DMS53 (cell line): ENCODE measurements at places on chromosomes 2 and 18.

DNA sequence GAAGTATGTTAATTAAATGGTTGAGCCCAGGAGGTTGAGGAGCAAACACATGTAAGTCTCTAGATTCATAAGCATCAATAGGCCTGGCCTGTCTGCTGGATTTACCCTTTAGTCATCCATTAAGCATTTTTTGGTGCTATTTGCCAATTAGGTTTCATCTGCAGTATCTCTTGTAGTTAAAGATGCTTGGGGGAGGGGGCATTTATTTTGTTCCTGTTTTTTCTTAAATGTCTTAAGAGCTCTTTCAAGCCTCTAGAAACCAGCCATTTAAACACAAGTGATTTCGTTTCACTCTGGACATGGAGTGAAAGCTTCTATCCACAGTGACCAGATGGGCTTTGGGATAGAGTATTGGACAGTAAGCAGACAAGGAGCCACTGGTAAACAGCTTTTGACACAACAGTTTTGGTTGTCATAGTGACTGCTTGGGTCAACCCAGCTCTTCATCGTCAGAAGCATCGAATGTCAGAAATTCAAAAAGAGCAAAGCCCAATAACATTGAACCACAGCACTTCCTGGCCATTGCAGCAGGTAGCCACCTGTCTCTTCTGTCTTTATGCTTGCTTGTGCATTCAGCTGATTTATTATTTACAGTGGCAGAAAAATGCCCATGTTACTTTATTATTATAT is 4.9 kb downstream of the QPCT start:
- DNase-seq = peak; percentile 96

DNA sequence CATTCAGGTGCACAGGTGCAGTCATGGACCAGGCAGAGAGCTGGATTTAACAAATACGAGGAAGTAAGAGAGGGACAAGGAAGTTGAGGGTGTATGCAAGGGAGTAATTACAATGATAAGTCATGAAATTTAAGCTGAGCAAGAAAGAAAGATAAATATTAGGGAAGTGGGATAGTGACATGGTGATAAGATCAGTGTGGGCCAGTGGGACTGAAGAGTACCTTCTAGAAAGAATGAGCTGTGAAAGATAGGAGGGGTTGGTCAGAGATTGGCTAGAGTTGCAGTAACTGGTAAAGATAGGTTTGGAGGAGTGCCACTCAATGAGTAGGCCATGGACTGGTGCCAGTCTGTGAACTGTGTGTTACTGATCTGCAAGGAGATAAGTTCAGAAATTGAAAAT is 200.8 kb upstream of the SIX3 start:
- peak; percentile 17 for DNase-seq

GRCh38 chr2:8598295-8599165 is 83.3 kb upstream of the ID2 start:
- DNase-seq = peak; percentile 15

DNA sequence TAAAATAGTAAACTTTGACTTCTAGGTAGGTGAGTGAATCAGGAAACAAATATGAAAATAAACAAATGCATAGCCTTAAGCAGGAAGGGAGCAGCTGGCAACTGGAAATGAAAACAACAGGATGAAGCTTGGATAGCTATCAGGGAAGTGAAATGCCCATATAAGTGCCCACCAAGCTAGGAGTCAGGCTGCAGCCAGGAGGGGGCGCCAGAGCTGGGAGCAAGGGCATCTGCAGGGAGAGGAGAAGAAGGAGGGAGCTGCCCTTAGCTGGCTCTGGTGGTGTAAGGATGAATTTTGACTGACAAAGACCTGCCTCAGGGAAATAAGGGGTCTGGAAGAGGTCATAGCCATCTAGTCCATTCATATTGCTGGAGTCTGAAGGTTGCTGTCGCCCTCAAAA is 298.3 kb downstream of the TDRD15 start:
- peak; percentile 78 for DNase-seq

DNA sequence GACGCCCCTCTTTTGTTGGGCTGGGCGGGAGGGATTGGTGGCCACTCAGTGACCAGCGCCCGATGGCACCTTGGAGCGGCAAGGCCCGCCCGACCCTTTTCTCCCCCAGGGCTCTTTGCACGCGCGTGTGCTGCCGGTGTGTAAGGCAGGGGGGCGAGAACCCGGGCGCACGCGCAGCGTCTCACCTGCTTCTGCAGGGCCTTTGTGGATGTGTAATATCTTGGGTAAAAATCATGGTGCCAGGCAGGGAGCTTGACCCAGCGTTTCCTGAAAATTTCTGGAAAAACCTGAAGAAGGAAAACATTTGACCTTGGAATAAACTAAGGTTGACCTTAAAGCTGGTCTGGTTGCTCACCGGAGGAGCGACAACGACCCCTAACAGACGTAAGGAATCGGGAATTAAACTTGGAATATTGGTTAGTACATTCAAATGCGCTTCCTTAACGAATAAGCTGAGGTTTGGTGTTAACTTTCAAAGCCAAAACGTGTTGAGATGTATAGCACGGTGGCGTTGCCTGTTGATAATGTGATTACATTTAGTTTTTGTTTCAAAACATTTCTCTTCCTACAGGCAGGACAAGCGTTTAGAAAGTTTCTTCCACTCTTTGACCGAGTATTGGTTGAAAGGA is 438 bp downstream of the HSPE1 start:
- DNase-seq = peak; percentile 48

GRCh38 chr2:125471963-125472362 is 1184.0 kb upstream of the GYPC start:
- peak; percentile 88 for DNase-seq

DNA sequence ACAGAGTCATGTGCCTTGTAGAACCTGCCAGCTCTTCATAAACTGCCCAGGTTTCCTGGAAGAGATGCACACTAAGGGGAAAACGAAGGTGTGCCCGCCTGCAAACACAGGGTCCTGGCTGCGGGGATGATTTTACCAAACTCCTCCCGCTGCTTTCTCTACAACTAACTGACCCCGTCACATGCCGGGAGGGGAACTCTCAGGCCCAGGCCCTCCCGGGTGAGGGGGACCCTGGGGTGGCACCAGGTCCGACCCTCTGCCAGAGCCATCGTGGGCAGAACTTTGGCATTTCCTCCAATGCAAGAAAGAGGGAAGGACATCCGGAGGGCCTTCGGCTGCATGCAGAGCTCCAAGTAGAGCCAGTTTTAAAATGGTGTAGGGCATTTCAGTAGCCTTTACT is 28.6 kb downstream of the CAPN13 start:
- no peak for DNase-seq

DNA sequence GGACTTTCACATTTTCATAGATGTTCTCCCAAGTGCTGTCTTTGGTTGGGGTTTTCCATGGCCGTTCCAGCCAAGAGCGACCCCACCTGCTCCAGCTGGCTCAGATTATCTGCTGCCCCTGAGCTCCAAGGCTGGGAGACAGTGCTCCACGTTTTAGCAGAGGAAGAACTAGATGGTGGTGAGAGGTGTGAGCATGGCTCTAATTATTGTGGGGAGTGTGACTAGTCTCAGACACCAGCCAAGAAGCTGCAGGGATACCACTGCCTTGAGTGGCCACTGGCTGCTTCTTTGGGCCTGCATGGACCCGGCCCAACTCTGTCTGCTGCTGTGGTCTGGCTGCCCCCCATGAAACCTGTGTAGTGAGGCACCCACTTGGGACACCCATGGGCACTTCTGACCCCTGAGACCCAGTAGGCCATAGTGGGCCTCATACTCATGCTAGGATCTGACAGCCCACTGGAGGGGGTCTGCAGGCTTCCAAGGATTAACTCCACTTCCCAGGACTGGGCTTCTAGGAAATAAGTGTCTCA is 2.8 kb upstream of the NCL start:
- no peak for DNase-seq

DNA sequence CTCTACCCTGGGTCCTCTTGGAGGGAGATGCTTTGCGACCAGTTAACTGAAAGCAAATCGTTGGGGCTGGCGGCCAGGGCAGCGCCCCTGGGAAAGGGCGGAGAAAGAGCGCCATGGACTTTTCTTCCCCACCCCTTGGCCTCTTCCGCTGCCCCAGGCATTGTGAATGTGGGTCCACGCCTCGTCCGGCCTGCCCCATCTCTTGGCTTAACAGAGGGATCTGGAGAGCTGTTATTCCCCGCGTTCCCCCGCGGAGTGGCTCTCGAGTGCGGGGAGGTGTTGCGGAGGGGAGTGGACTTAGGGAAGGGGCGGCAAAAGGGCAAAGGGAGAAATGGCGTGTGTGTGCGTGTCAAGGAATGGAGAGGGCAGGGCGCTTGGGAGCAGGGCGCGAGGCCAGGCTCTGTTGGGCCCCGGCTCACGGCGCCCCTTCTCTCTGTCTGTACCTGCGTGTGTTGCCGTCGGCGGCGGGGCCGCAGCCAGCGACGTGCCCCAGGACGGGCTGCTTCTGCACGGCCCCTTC is 6.6 kb downstream of the EMX1 start:
- no peak for DNase-seq

DNA sequence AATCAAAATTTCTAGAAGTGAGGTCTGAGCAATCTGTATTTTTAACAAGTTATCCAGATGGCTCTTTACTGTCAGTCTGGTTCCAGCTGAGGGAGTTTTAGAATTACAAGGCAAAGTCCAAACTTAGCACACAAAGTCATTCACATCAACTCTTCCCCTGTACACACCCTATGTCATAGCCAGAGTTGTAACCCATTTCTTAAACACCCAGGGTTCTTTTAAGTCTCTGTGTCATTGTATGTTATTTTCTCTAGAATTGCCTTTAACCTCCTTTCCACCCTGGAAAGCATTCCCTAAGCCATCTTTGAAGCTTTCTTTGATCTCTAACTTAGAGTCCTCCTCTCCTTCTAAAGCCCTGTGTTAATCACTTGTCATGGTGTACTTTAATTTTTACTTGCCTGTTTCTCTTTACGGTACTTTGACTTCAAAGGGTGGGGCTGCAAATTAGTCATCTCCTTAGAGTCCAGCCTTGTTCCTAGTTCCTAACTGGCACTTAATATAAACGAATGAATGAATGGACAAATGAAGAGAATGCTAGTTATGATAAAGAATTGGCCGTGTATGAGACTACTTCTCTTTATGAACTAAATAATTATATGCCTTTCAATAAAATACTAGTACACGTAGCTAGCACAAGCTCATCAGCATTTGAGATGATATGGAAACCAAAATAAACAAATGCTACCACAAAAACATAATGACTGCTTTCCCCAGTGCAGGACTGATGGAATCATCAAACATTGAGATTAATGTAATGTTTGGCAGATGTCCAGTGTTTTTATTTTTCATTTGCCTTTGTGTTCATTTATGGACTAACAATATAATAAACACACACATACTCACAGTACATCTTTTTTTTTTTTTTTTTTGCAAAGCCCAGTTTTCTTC is 11.9 kb upstream of the ACTR3 start:
- DNase-seq = peak; percentile 16

GRCh38 chr2:214648520-214648919 is 161.0 kb downstream of the BARD1 start:
- DNase-seq = no peak

DNA sequence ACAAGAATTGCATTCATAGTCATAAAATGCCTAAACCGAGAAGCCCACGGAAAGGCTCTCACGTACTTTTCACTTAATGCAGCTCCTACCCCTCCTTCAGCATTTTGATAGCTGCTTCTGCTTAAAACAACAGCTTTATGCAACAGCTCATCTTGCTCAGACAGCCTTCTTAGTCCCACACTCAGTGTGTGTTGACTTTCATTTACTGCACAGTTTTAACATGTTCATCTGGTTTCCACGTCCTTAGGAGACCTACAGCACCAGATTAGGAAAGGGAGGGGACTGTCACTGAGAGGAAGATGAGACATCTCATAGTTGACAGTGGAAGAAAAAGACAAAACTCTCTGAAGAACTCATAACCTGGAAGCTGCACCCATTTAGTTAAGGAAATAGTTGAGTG is 435.4 kb downstream of the SETBP1 start:
- DNase-seq = no peak
